ENCODE measurements at places on chromosomes 13 and 19.
A peak's percentile ranks its signal among the peaks of the same experiment; 100 is the strongest.

- no peak for DNase-seq
- H3K27me3 ChIP-seq = no peaks in the 10 kb centered on the region
- H3K36me3 ChIP-seq = no peaks in the 10 kb centered on the region
- H3K27ac ChIP-seq = no peak overlapping the region
- H3K4me1 ChIP-seq = no peaks in the 10 kb centered on the region
Observed at GRCh38 chr13:105240371-105240770, 1295.1 kb downstream of the EFNB2 start.

DNA sequence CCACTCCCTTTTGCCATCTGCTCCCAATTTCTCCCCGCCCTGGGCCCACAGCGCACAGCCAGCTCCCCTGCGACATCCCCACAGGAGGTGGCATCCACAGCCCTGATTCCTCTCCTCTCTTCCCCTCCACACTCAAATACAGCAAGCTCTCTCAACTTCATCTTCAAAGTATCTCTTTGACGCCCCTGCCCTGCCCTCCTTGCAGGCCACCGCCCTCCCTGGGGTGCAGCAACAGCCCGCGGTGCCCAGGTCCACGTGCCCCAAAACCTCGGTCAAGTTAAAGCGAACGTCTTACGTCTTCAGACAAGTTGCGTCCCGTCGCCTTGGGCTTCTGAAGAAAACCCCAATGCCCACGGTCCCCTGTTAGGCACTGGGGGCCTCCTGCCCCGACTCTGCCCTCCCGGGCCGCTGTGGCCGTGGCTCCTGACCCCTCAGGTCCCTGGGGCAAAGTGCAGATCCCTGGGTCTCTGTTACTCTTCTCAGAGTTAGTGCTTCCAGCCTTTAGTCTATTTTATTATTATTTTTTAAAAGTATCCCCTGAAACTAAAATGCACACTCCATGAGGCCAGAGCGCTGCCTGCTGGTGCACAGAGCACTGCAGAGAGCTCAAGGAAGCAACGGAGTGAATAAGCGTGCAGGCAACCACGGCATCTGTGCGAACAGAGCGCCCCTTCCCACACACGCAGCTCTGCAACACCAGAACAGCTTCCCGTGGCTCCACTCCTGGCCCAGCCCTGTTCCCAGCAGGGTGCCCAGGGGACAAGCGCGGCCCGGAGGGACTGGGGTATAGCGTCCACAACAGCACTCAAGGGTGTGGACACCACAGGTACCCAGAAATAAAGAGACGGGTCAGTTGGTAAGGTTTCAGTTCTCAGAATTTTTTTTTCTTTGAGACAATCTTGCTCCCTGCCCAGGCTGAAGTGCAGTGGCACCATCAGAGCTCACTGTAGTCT lies 26.4 kb downstream of the IL17D start:
- H3K36me3 ChIP-seq = peaks cover 4% of the 10 kb centered on the region
- H3K4me3 ChIP-seq = no peak overlapping the region
- no peaks in the 10 kb centered on the region for H3K27me3 ChIP-seq
- no peaks in the 10 kb centered on the region for H3K4me1 ChIP-seq

DNA sequence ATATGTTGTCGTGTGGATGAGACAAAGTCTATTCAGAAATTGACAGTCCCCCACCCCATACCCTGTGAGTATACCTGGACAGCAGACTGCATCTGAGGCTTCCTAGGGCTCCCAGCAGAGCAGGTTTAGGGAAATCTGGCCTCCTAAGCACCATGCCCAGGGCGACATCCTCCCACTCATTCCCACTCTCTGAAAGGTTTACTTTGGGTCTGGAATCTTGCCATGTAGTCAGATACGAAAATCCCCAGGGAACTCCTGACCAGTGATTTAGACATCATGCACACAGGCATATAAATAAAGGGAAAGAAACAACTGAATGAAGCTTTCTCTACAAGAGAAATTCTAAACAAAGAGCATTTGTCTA lies 717 bp upstream of the NALCN start:
- no peaks in the 10 kb centered on the region for H3K4me1 ChIP-seq
- DNase-seq = no peak
- H3K4me3 ChIP-seq = peak overlapping the region; percentile 78
- H3K36me3 ChIP-seq = no peaks in the 10 kb centered on the region

- H3K36me3 ChIP-seq = peaks cover 5% of the 10 kb centered on the region
- H3K27me3 ChIP-seq = peaks cover 7% of the 10 kb centered on the region
- H3K4me3 ChIP-seq = peak overlapping the region; percentile 62
- peak; percentile 78 for DNase-seq
- H3K4me1 ChIP-seq = peaks cover 4% of the 10 kb centered on the region
Observed at GRCh38 chr19:2578901-2579677, 103.2 kb downstream of the GADD45B start.
